ENCODE measurements at places on chromosomes 7 and 10.

GRCh38 chr7:51224811-51225595, 91.6 kb downstream of the COBL start:
- DNase-seq = no peak

DNA sequence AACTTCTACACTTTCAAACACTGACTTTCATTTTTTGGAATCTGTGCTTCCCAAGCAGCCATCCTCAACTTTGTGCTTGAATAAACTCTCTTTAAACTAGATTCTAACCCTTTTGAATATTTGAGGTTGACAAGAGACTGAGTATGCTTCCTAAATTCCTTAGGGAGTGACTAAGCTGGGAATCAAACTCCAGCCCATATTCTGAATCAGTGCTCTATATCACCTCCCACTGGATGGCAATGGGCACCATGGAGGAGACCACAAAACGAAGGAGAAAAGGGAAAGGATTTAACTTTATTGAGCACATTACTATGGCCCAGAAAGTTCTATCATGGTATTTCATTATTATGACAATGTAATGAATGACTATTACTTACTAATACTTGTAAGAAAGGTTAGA, 17.2 kb upstream of the SLC26A4 start:
- DNase-seq = no peak

DNA sequence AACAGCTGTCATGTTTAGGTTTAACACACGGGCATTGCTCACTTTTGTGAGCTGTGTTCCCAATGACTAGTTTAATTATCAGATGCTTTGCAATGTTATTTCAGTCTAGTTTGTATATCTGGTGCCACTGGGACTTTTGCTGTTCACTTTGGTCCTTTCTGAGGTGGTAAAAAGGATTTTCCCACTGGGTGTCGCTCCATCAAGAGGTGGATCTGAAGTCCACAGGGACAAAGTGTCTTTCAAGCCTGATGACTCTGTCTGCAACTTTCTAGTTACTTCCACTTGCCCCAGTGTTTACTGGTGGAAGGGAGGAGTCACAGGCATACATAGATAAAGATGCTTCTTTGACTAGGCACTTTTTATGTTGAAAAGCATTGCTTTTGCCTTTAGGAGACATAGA, 242.2 kb downstream of the HGF start:
- no peak for DNase-seq

DNA sequence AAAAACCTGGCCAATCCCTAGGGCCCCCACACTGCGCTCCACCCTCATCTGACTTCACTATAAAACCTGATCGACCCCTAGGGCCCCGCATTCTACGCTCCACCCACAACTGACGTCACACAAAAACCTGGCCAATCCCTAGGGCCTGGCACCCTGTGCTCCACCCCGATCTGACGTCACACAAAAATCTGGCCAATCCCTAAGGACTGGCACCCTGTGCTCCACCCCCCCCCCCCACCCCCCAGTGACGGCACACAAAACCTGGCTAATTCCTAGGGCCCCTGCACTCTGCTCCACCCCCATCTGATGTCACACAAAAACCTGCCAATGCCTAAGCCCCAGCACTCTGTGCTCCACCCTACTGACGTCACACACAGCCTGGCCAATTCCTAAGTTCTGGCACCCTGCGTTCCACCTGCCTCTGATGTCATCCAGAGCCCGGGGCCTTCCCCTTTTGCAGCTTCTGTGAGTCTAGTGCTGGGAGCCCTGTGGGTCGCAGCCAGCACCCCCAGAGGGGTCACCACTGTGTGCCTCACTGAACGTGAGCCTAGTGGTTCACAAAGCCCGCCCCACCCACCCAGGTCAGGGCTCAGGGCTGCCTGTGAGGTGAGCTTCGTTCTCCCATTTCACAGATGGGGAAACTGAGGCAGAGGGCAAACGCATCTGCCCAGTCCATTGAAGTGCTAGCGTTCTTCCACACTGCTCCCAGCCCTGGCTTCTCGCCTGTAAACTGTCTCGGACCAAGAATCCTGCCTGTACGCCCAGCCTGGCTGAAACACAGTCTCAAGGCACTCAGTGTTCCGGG, 40.6 kb downstream of the MICALL2 start:
- DNase-seq = peak; percentile 47

DNA sequence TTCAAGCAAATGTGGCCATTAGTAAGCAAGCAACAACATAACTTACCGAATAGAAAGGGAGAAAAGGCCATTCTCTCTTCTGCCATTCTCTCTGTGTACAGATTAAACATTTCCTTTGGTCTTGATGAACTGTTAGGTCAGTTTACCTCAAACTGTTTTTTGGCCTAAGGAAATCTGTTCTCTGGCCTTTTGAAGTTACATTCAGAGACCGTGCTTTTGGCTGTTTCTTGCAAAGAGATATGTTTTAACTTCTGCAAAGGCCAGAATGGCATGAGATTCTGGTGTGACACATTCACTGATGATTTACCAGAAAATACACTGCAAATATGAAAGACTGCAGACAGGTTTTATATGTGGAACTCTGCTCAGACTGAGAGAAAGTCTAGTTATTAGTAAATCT, 22.2 kb downstream of the AHR start:
- DNase-seq = no peak

- DNase-seq = no peak
These were observed 280.3 kb downstream of the HTR7 start for GRCh38 chr10:90577569-90577968.

DNA sequence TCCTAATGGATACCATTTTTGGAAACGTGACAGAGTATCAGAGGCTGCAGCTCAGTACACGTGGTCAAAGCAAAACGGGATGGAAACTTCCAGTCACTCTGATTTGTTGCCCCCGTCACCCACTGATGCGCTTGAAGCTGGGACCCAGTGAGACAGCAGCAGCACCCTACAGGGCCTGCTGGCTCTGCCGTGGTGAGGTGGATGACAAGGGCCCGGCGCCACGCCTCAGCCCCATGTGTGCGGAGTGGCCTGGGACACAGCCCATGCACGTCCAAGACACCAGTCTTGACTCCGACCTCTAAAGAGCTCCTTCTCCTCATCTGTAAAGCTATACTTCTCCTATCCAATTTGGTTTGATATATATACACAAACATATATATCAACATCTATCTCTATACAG, 39.0 kb downstream of the CLEC2L start:
- no peak for DNase-seq

GRCh38 chr10:10551596-10552301, 465.9 kb upstream of the CELF2 start:
- no peak for DNase-seq

DNA sequence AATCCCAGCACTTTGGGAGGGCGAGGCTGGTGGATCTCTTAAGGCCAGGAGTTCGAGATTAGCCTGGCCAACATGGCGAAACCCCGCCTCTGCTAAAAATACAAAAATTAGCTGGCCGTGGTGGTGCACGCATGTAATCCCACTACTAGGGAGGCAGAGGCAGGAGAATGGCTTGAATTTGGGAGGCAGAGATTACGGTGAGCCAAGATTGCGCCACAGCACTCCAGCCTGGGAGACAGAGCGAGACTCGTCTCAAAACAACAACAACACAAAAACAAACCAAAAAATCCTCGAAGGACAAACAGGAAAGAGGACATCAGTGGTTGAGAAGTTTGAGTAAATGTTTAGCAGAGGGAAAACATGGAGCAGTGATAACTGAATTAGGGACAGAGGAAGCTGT, 52.3 kb upstream of the FAM3C start:
- DNase-seq = no peak

DNA sequence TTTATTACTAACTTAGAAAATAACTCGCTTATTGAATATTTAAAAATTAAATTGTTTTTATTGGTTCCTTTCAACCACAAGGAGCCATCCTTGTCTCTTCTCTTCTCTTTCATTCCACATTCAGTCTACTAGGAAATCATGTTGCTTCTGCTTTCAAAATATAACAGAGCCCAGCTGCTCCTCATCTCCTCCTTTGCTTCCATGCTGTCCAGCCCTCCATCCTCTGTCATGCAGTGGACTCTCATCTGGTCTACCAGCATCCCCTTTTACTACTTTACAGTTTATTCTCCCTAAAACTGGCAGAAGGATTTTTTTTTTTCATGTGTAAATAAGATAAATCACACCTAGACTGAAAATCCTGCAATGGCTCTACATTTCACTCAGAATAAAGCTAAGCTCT, 198.2 kb upstream of the CSTF2T start:
- no peak for DNase-seq

GRCh38 chr10:4006051-4006450, 221.0 kb upstream of the KLF6 start:
- DNase-seq = peak; percentile 90

DNA sequence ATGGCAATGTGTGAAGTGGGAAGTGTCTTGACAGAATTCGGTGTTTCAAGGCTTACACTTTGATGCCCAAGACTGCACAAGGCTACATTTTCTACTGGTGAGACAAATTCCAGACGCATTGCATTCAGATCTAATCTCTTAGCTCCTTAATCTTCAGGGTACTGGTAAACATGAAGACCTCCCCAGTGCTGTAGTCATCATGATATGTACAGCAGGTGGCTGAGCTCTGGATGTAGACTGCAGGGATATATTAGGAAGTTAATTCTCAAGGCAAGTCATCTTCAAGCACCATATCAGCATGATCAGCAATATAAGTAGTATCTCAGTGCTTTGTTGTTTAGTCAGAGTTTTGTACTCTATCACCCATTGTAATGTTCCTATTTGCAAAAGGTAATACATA, 61.8 kb downstream of the IKZF1 start:
- no peak for DNase-seq

DNA sequence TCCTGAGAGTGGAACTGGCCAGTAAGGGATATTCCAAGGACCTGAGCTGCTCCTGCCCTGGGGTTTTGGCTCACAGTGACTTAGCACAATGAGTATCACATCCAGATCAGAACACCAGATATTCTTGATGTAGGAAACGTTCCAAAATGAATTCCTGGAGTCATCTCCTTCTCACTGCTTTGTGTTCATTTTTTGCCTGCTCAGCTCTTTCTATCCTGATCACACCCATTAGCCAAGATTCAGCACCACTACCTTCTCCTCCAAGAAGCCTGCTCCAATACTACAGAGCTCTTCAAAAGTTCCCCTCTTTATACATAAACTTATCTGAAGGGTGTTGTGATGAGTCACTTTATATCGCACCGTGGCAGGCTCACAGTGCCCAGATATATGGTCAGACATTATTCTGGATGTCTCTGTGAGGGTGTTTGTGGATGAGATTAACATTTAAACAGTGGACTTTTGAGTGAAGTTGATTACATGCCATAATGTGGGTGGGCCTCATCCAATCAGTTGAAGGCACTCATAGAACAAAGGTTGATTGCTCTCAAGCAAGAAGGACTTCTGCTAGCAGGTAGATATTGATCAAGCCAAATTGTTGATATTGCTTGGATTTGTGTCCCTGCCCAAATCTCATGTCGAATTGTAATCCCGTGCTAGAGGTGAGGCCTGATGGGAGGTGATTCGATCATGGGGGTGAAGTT, 1155.2 kb upstream of the AUTS2 start:
- DNase-seq = no peak

- no peak for DNase-seq
These were observed 6.6 kb downstream of the ADRA2A start for GRCh38 chr10:111083222-111084095.

DNA sequence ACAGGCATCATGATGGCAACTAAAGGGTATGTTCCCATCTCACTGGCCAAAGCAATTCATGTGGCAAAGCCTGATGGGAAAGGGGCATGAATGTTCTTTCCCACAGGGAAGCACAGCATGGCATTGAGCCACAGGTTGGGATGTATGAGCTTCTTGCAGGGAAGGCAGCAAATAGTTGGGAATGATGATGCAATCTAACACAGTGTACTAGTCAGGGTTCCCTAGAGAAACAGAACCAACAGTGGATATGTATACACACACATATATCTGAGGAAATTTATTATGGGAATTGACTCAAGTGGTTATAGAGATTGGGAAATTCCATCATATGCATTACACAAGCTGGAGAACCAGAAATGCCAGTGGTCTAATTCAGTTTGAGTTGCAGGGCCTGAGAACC, 253.6 kb upstream of the NPVF start:
- no peak for DNase-seq

DNA sequence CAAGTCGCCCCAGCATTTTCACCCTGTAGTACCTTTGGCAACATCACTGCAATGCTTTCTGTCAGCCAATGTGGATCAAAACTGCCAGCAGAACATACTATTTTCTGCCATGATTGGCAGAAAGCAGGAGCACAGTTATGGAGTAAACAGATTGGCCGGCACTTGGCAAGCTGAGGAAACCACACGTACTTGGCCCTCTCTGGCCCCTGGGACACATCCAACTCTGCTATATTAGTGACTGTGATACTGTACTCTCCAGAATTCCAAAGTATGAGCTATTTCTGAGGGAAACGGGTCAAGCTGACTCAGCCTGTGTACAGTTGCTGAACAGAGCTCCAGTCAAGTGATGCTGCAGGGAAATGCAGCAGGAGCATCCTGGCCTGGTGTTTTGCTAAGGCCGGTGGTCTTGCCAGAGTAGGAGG, 39.8 kb upstream of the LANCL2 start:
- DNase-seq = no peak

DNA sequence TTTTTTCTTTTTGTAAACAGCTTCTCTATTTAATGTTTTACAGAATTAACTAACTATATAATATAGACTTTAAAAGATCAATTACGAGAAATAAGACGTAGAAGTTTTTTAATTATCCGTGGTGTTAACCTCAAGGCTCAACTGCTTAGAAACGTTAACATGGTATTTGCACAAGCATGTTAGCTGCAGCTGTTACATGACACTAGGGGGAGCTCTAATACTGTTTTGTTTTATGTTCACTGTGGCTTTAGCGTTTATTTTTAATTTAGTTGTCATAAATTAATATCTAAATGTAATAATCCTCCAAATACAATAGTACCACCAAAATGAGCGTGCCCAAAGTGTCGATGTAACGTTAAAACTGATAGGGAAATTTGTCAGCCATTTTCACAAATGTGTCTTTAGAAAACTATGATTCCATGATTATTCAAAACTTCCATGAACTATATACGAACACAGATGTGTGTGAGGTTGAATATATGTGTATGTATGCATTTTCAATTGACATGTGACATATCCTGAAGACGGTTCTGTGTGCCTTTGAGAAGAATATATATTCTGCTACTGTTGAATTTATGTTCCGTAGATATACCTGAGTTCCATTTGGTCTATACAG, 828.8 kb upstream of the MBL2 start:
- peak; percentile 38 for DNase-seq

DNA sequence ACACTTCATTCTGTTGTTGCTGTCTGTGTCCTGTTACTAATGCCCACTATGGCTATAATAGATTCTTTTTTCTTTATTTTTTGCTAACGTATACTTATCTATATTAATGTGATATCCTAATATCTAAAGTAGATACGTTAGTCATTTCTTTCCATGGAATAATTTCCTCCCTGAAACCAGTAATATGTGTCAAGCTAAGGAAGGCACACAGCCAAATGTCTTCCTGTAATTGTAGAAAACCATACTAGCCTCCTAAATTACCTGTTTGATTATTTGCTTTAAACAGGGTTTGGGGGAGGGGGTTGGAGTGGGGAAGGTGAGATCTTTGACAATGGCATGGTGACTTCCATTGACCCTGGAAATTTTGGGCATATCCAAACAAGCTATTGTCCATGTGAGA, 56.4 kb downstream of the THNSL1 start:
- DNase-seq = no peak

GRCh38 chr7:7276161-7276560, 93.8 kb downstream of the C1GALT1 start:
- DNase-seq = no peak

Measured in inflammatory macrophage treated with lipopolysaccharide for 4 hours (primary cell).